Left cardiac atrium (tissue), 4 donors: ENCODE measurements at places on chromosomes 12 and 14. TPM values are rescaled to one million over a fixed set of nuclear protein-coding genes. Genes with fewer than 3 reads are reported as not detected.

Gene CARMIL3
- total RNA-seq: 0.62 TPM

Gene SP7
- total RNA-seq: not detected

Gene SLC25A47
- total RNA-seq: not detected

Gene DCP1B
- total RNA-seq: 3.7 TPM

Gene TAS2R9
- total RNA-seq: not detected

Gene C12orf42
- not detected for total RNA-seq

Gene HELB
- 1.4 TPM for total RNA-seq

Gene PLEKHD1
- 0.24 TPM for total RNA-seq

Gene SYT1
- 1.5 TPM for total RNA-seq

Gene SPTSSA
- total RNA-seq: 14.9 TPM

Gene EML5
- 0.56 TPM for total RNA-seq

Gene ZFYVE1
- 9.6 TPM for total RNA-seq

Gene AP4S1
- total RNA-seq: 6.3 TPM

Gene POTEG
- total RNA-seq: not detected

Gene ADAMTS20
- not detected for total RNA-seq

Gene MYBPC1
- total RNA-seq: 10.2 TPM

Gene MAP1LC3B2
- 2.1 TPM for total RNA-seq

Gene ASB2
- 105 TPM for total RNA-seq

Gene RD3L
- 11.6 TPM for total RNA-seq

Gene C14orf132
- 2.7 TPM for total RNA-seq

Gene CLEC1B
- not detected for total RNA-seq

Gene CAPZA3
- not detected for total RNA-seq

Gene CNTN1
- 0.44 TPM for total RNA-seq

Gene ANO6
- 48.9 TPM for total RNA-seq

Gene HPD
- 1.8 TPM for total RNA-seq

Gene SRRM4
- total RNA-seq: 0.21 TPM

Gene FGF6
- not detected for total RNA-seq

Gene ARHGAP9
- total RNA-seq: 15.2 TPM

Gene SOX5
- 13.2 TPM for total RNA-seq

Gene KRT75
- not detected for total RNA-seq

Gene AMHR2
- 0.34 TPM for total RNA-seq

Gene KRT79
- total RNA-seq: 0.77 TPM

Gene OVCH1
- total RNA-seq: 0.29 TPM

Gene SERPINA6
- not detected for total RNA-seq

Gene SERPINA12
- not detected for total RNA-seq

Gene PRR4
- total RNA-seq: 0.29 TPM

Gene TAS2R20
- 0.94 TPM for total RNA-seq

Gene JDP2
- total RNA-seq: 32.7 TPM

Gene TM9SF1
- total RNA-seq: 34.0 TPM

Gene RNFT2
- total RNA-seq: 1.6 TPM

Gene CACNA1C
- total RNA-seq: 99.2 TPM

Gene TAS2R30
- total RNA-seq: 0.97 TPM

Gene IL31
- total RNA-seq: not detected

Gene TTC6
- total RNA-seq: not detected

Gene NKX2-1
- not detected for total RNA-seq

Gene KRT82
- not detected for total RNA-seq

Gene ASCL1
- not detected for total RNA-seq

Gene KRT3
- total RNA-seq: not detected

Gene KRT6A
- 1.2 TPM for total RNA-seq

Gene ANGEL1
- 14.9 TPM for total RNA-seq

Gene NR1H4
- total RNA-seq: not detected

Gene LRRC43
- 0.71 TPM for total RNA-seq
